ENCODE measurements at places on chromosomes 12 and 14.

DNA sequence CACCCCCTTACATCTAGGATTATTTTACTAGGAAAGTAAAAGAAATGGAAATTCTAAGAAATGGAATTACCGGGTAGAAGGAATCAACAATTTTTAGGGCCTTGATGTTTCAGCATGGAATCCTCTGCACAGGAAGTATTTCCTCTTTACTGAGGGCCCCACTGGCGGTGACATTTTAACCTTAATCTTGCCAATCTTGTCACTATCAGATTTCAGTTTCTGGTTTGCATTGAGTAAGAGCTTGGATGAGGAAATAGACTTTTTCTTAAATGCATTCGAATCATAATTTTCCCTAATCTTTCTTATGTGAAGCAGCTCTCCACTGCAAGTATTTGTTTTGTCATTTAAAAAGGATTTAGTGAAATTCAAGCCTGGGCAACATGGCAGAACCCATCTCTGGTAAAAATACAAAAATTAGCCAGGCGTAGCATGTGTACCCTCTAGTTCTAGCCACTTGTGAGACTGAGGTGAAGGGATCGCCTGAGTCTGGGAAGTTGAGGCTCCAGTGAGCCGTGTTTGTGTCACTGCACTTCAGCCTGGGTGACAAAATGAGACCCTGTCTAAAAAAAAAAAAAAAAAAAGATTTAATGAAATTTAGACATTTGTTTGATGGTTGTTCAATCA is 40.7 kb downstream of the TPCN1 start:
- DNase-seq: peak; percentile 82

DNA sequence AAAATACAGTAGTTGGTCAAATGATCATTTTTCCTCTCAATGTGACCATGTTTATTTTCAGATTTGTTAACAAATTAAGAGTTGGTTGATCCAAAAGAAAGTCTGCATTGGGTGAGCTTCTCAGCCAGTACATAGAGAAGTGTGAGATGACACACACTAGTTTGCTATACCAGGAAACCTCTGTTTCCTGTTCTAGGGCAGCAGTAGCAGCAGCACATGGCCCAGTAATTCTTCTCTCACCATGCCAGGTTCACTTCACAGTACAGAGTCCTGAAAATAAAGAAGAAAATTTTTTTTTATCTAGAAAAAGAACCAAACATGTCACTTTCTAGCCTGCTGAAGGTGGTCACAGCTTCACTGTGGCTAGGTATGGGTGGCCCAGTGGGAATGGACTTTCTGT is 250.2 kb upstream of the OR4E1 start:
- DNase-seq: peak; percentile 78

GRCh38 chr14:72558721-72559120 is 335.2 kb downstream of the DPF3 start:
- no peak for DNase-seq

DNA sequence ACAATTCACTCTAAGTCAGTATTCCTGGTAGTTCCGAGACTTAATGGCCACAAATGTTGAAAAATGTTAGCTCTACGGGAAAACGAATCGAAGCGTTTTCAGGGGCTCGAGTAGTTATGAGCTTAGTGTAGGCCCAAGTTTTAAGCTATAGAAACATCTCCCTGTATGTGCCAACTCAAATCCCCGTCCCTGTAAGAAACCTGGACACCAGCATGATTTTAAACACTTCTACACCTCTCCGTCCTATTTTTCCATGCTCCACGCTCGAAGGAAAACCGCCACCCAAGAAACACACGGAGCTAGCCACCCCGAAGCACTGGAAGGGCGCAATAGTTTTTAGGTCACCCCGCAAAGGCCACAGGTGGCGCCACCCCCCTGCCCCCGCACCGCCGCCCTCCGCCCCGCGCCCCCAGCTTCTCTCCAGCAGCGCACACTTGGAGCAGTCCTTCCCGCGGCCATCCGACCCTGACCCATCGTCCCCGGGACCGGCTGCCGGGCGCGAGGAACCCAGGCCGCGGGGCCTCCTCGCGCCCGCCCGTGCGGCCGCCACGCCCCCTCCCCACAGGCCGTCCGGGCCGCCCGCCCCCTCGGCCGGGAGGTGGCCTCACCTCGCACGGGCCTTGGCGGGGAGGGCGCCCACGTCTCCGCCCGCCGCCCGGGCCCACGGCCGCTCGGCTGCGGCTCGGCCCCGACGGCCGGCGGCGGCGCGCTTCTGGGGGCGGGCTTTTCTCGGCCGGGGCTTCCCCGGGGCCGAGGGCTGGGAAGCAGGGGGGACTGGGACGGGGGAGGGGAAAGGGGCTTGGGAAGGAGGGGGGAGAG is 522 bp downstream of the R3HDM2 start:
- peak; percentile 89 for DNase-seq

GRCh38 chr14:71362282-71362681 is 455.0 kb downstream of the PCNX1 start:
- no peak for DNase-seq

DNA sequence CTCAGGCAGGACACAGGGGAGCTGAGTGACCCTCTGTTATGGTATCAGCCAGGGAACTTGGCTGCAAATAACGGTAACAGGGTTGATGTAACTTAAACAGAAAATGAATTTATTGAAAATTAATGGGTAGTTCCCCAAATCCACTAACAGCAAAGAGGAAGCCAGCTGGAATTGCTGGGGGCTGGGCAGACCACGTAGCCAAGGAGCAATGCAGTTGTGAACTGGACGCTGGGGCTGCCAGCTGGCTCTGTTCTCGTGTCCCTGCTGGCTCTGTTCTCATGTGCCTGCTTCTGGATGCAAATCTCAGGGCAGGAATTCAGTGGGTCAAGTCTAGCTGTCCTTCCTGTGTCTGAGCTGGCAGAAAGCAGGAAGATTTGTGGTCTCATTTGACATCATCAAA is 1383.3 kb upstream of the TMEM132C start:
- no peak for DNase-seq

DNA sequence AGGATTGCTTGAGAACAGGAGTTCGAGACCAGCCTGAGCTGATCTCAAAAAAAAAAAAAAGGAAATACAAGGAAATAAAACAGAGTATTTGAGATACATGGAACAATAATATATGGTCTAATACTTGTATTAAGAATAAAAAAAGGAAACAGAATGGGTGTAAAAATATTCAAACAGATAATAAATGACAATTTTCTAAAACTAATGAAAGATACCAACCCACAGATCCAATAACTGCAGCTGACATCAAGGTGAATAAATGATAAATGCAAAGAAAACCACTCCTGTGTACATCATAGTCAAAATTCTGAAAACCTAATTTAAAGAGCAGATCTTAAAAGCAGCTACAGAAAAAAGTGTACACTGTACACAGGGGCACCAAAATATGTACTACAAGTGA is 4.1 kb upstream of the ETV6 start:
- no peak for DNase-seq

GRCh38 chr14:105979446-105979845 is 453.1 kb downstream of the TMEM121 start:
- DNase-seq: no peak

DNA sequence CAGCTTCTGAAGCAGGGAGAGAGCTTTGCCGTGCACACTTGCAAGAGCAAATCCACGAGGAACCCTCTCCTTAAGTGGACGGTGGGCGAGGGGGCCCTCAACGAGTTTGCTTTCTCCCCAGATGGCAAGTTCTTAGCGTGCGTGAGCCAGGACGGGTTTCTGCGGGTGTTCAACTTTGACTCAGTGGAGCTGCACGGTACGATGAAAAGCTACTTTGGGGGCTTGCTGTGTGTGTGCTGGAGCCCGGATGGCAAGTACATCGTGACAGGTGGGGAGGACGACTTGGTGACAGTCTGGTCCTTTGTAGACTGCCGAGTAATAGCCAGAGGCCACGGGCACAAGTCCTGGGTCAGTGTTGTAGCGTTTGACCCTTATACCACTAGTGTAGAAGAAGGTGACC is 69.0 kb downstream of the WDR20 start:
- no peak for DNase-seq

- DNase-seq: no peak
Measured at GRCh38 chr12:38850461-38850860, 54.9 kb downstream of the CPNE8 start.

DNA sequence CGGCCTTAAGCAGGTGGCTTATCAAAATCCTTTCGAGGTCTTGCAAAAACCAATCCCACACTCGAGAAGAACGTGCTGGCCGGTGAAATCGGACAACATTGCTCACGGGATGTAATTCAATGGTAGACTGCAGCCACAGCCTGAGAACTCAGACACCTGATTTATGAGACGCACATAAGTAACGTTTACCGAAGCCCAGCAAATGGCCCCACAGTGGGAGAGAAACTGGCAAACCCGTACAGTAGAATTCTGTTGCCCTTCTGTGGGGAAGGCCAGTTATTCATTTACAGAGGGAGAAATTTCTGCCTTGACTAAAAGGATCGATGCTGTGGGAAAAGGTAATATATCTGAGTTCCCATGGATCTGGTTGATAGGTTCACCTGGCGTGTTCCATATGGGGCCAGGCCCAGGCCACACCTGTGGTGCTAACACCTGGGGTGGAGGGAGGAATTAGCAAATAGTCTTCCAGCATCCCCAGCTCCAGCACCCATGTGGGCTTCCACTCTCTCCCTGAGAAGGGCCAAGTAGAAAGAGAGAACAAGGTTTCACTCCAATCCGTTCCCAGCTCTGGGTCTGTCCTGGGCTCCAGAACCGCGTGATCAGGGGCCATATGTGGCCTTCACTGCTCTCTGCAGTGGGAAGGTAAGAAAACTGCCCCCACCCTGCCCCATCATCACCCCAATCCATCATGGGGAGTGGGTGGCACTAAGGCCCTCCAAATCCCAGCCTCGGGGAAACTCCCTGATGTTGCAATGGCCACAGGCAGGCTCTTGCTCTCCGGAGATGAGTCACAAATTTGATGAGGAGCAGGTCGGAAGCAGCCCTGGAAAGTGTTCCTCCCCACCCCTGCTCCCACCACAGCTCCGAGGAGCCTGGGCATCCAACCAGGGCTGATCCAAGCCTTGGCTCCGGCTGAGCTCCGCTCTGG is 12.7 kb downstream of the BDKRB1 start:
- DNase-seq: no peak

DNA sequence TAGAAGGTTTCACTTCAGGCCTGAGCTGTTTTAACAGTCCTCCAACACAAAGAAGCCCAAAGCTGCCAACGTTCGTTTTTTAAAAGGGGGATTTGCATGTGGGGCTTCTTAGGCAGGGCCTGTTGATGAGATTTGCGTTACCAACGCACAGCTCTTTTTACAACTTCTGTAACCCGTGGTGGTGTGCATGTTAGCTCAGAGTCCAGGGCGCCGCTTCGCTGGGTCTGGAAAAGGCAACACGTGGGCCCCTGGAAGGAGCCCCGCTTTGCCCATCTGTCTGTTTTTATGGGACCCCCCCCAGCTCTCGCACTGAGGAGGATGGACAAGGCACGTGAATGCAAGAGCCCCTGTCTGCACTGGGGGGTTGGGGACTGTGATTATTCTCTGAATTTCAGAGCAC is 84.0 kb downstream of the ESR2 start:
- DNase-seq: no peak

- DNase-seq: no peak
Measured at GRCh38 chr14:103697603-103698379, 17.5 kb downstream of the XRCC3 start.

DNA sequence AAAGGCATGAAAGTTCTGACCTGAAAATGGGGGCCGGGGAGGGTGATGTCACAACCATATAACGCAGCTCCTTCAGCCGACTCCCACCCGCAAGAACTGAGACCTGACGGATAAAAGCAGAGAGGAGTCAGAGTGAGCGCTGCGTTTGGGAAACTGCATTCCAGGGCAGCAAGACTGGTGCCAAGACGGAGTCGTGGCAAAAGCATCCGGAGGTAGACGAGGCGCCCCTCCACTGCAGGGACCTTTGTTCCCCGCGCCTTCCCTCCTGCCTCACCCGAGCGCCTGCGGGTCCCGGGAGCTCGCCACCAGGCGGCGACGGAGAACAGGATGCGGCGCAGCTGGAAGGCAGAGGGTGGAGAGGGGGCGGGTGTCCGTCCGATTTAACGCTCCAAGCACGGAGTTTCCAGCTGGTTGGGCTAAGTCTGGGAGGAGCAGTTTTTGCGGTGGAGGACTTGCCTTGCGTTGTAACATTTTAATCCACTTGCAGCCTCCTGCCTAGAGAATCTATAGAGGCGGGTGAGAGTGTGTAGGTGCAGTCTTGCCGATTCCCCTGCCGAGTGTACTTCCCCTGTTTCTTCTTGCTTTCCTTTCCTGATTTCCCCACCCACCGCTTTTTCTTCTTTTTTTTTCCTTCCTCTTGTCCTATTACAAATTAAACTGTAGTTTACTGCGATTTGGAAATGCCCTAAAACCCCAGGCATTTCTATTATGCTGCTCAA is 1.2 kb upstream of the CPNE8 start:
- DNase-seq: peak; percentile 93
